ENCODE measurements at places on chromosomes 16 and 17.
A peak's percentile ranks its signal among the peaks of the same experiment; 100 is the strongest.

GRCh38 chr16:81481207-81481821 lies 36.7 kb downstream of the CMIP start:
- no peak for DNase-seq

- DNase-seq = no peak
Measured at GRCh38 chr17:77264617-77265230, 124.0 kb downstream of the SEC14L1 start.

DNA sequence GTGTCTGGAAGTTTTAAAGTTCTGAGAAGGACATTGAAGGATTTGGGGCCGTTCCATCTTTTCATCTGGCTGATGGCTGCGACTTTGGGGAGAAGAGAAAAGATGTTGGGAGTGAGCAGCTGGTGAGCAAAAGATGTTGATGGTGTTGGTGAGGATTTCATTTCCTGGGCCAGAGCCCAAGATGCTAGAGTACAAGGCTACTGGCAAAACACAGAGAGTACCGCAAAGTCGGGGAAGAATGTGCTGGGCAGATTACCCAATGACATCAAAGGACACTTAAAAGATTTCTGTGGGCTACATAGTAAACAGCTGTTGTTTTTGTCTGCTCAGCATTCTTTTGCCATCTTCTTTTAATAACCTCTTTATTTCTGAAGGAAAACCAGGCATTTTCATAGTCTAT lies 49.4 kb upstream of the GAS7 start:
- no peak for DNase-seq

- DNase-seq = no peak
Measured at GRCh38 chr16:86740298-86740697, 161.9 kb downstream of the FOXL1 start.

GRCh38 chr17:1480747-1481465 lies 11.6 kb downstream of the MYO1C start:
- no peak for DNase-seq

- no peak for DNase-seq
Measured at GRCh38 chr16:5333126-5333525, 235.5 kb upstream of the EEF2KMT start.

- no peak for DNase-seq
Measured at GRCh38 chr16:13300066-13300840, 398.9 kb downstream of the SHISA9 start.

DNA sequence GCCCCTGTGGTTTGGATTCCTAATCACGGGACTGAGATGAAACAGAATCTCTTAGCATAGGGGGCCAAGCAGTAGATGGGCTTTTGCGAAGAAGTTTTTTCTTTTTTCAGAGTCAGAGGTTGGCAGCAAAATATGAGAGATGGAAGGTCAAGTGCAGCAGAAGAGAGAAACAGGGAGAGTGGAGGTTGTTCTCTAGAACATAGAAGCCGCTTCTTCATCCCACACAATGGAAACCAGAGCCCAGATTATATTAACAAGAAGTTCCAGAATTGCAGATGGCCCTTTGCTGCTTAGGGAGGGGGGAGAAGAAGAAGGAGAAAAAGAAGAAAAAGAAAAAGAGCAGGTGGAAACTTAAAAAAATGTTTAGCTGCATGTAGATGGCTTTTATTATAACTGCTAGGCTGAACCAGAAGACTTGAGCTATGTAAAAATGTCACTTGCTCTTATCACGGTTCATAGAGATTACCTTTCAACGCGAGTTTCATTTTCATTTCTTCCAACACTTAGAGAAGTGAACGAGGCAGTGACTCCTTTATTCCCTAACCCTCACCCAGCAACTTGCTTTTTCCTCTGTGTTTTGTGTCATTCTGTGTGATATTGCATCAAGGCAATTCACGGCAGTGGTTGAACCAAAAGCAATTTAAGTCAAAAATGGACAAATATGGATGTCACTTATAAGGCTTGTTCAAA lies 737.5 kb downstream of the WWOX start:
- DNase-seq = peak; percentile 19

DNA sequence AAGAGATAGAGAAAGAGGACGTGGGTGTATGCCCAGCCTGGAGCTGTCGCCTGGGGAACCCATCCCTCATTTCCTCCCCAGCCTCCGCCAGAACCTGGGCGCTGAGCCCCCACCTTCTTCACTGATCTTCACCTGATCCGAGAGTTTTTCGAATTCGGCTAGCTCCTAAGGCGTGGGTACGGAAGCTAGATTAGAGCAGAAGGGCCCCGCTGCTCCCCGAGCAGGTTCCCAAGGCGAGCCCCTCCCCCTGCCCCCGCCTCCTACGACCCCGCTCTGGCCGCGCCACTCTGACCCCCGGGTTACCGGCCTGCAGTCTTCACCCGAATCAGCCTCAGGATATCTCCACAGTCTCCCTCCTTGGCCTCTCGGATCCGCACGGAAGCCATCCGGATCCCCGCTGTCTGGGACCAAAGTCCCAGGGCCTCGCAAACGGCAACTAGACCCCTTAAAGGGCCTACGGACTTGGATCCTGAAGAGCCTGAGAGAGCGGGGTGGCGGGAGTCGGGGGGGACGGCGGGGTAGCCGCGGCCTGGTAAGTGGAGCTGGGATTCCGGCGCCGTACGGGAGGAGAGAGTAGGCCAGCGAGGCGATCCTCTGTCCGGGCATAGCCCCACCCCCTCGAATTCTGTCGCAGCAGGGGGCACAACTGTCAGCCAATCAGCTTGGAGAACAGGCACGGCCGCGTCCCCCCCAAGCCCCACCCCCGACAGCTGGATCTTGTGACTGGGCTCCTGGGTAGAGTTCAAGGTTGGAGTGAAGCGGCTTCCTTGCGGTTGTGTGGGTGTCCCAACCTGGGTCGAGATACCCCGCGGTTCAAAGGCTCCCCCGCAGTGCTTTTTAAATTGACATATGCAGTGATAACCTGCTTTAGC lies at the start of gene SAT2:
TSS of gene SAT2 (minus strand) at position 572 of the 872 bp plus-strand sequence. CDS start at position 386, 186 bp downstream.
- DNase-seq = peak; percentile 94

DNA sequence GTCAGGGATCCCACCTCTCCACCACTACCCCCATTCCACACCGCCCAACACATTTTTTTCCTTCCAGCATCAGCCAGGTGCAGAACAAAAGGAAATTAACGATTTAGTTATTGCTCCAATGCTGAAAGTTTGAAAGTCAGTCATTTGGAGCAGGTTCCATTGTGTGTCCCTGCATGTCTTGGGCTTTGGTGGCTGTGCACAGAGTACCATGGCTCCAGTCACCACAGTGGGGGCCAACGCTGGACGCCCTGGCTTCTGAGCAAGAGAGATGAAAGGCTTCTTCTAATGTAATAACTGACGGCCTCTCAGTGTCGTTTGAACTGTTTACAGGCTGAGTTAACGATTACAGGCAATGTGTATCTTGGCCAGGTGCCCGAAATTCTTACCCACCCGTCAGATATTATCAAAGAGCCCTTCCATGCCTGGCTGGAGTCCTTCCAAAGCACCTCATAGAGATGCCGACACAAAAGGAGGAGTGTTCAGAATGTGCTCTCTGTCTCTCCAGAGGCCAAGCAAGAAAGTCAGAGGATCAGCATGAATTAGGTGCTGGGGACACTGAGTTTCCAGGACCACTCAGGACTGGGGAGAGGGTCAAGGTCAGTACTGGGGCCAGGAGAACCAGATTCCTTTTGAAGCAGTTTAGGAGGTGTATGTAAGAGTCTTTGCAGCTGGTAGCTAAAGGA lies 25.9 kb downstream of the RNF43 start:
- no peak for DNase-seq

- no peak for DNase-seq
Measured at GRCh38 chr16:28991687-28992086, 6.8 kb downstream of the LAT start.

- no peak for DNase-seq
Measured at GRCh38 chr16:8645831-8646230, 24.3 kb downstream of the METTL22 start.

- no peak for DNase-seq
Measured at GRCh38 chr17:42182927-42183734, 2.1 kb downstream of the HCRT start.

DNA sequence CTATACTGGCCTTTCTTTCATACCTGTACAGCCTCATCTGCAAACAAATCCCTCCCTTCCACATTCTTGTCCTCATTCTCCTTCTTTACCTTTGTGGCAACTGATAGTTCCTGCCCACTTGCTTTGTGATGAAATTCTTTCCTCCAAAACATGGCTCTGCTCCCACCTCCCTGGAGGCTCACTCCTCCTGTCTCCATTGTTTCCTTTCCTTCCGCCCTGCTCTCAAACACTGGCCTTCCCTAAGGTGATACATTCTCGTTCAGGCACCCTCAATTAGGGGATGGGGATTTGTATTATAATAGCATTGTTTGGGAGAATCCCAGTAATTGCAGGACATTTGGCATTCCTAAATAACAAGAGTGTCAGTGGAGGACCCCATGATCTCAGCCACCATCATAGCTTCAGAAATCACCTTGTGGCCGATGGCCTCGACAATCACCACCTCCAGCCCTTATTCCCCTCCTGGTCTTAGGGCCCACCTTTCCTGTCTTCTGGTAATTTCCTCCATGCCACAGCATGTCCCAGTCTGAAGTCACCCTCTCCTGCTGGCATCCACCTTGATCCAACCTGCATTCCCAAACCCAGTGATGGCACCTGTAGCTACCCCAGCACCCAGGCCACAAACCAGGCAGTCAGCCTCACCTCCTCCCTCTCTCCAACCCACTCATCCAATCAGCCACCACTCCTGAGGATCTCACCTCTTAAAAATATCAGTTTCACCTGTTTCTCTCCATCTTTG lies 7.9 kb downstream of the UNC119 start:
- DNase-seq = no peak

DNA sequence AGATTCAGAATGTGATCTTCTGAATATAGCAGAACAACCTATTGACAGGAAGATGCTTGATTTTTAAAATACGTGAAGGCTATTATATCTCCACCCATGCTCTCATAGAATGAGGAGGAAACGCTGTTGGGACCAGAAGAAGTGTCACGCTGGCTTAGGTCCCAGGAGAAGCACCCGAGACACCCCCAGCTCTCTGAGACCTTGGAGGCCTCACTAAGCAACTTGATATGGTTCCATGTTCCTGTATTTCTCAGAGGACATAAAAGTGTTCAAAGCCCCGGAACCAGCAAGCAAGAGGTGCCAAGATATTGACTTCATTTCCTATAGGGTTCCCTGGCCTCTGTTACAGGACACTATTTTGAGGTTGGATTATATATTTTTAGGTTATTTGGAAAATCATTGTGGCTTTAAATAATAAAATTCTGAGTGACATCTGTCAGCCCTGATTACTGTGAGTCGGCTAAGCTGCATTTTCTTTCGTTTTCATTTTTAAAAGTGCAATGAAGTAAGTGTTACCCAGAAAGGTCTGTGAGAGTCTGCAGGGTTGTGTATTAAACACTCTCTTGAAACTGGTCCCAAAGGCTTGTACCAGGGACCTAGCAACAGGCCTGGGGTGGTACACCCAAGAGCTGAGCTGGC lies 400.0 kb downstream of the SOX9 start:
- DNase-seq = peak; percentile 50

DNA sequence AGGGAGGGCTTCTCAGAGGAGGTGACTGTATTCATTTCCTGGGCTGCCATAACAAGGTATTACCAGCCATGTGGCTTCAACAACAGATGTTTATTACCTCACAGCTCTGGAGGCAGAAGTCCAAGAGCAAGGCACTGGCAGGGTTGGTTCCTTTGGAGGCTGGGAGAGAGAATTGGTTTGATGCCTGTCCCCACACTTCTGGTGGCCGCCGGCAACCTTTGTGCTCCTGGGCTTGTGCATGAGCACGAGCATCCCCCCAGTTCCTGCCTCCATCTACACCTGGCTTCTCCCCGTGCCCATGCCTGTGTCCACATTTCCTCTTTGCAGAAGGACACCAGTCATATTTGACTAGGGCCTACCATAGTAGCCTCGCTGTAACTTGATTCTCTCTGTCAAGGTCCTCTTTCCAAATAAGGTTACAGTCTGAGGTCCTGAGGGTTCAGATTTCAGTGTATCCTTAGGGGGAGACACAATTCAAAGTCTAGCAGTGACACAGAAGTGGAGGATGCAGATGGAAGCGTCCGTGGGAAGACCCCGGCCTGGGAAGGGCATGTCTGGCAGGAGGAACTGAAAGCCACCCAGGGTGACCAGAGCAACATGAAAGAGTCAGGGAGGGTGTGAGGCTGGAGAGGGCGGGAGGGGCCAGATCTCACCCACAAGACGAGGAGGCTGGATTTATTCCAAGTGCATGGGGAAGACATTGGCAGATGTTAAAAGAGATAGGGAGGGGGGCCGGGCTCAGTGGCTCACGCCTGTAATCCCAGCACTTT lies 188.2 kb upstream of the HSBP1 start:
- no peak for DNase-seq

- no peak for DNase-seq
Measured at GRCh38 chr16:5736209-5736930, 638.8 kb upstream of the EEF2KMT start.

GRCh38 chr16:79041206-79041605 lies 559.3 kb downstream of the MAF start:
- DNase-seq = no peak

GRCh38 chr16:55515111-55515510 lies 6.2 kb downstream of the LPCAT2 start:
- no peak for DNase-seq

GRCh38 chr17:28896884-28897768 lies at the start of gene FLOT2:
TSS of gene FLOT2 (minus strand) at chr17:28897733. CDS start at chr17:28897574, 159 bp downstream.
- peak; percentile 59 for DNase-seq

DNA sequence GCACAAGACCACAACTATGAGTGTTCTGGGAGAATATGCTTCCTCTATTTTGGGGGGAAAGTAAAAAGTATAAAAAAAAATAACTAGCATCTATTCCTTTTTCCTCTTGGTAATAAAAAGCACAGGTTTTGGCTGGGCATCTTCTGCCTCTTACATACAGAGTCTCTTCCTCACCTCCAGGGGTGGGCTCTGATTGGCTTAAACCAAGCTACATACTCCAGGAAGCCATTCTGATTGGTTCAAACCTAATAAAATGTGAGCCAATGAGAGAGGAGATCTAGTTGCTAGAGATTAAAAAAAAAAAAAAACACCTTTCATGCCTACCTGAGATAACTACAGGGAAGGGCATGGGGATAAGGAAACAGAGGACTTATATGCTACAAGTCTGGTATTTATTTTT lies 365.9 kb upstream of the ERCC4 start:
- no peak for DNase-seq

- DNase-seq = peak; percentile 19
Measured at GRCh38 chr16:22206842-22207714, 1.0 kb downstream of the EEF2K start.

GRCh38 chr17:76932402-76933333 lies 64.5 kb downstream of the MGAT5B start:
- DNase-seq = no peak

DNA sequence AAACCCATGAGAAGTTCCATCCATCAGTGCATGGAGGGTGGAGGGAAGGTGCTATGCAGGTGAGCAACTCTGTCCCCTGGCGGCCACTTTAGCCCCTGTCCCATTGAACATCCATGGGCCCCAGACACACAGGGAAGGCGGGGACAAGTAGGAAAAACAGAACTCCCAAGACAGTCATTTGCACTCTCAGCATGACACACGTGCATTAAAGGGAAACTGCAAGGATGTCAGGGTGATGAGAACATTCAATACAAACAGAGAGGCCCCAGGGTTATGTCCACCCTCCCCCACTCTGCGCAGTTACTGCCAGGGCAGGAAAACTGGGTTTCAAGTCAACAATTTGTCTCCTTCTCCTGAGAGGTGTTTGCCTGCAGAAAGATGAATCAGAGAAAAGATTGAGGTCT lies 44.0 kb upstream of the AKTIP start:
- DNase-seq = no peak

Data from MM.1S (cell line).